Muscle of back (tissue), 13 donors: ENCODE measurements at places on chromosomes 6 and 20.

DNA sequence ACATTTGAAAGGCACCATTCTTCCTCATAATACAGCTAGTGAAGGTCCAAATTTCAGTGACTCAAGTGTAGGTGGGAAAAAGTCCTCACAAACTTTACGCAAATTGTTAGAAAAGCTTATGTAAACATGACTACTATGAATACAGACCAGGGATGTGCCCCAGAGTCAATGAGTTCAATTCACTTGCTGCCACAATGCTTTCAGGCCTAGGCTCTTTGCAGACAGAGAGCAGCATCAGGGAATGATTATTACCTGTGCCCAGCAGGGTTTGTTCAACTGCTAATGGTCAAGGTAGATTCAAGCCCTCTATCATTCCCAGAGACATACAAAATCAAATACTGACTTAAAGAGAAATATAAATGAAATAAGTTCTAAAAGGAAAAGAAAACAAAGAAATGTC is 84.0 kb downstream of the LAMA2 start:
- DNase-seq: no peak

- DNase-seq: peak; percentile 77
These were observed 291.1 kb downstream of the CLIC5 start for GRCh38 chr6:45724511-45724910.

DNA sequence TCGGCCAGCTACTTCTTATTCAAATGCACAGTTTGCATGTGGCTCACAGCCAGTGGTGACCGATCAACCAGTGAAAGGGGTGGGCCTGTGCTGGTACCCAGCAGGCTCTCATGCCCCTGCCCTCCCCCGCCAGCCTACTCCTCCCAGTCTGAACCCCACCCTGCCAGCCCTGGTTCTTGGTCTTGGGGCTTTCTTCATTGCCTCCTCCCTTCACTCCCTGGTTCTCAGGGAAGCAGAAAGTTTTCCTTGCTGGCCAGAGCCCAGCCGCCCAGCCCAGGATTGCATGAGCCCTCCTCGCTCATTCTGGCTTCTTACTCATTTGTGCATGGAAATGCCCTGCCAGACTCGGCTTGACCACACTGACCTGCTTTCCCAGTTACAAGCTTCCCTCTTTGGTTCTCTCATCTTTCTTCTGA is 40.8 kb downstream of the KCNK17 start:
- no peak for DNase-seq

DNA sequence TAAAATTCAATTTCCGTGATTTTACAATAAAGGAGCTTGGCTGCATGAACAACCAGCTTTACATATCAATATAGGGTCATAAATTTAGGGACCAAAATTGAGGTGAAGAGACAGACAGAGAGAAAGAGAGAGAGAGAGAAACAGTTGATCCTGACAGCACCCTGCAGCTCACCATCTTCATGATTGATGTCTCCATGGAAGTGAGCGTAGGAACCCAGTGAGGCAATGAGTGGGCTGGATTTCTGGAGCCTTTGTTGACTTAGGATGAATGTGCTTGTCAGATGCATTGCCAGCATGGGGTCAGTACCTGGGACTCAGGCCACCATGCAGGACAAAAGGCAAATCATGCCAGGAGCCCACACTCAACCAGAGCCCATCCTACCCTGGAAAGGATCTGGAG is 165.1 kb upstream of the SYNDIG1 start:
- DNase-seq: no peak

DNA sequence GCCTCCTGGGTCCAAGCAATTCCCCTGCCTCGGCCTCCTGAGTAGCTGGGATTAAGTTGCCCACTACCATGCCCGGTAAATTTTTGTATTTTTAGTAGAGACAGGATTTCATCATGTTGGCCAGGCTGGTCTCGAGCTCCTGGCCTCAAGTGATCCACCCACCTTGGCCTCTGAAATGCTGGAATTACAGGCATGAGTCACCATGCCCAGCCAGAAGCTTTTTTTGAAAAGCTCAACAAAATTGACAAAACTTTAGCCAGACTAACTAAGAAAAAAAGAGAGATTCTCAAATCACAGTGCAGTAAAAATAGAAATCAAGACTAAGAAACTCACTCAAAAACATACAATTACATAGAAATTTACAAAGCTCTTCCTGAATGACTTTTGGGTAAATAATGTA is 420.6 kb downstream of the COL12A1 start:
- DNase-seq: no peak

DNA sequence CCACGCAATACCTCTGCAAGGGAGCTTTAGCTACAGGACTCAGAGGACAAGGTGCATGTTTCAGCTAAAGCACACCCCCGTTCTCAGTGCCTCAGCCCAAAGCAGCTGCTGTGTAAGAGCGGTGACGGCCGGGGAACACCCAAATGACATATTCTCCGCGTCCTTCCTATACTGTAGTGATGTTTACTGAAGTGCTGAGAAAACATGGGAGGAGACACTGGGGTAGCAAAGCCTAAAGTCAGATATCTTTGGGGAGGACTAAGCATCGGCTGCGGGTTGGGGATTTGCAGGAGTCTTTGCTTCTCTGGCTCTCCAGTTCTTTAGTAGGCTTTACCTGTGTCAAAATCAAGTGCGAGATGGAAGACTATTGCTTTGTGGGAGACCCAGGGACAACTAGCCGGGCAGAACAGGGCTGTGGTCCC is 1.7 kb downstream of the SLC22A23 start:
- DNase-seq: no peak

DNA sequence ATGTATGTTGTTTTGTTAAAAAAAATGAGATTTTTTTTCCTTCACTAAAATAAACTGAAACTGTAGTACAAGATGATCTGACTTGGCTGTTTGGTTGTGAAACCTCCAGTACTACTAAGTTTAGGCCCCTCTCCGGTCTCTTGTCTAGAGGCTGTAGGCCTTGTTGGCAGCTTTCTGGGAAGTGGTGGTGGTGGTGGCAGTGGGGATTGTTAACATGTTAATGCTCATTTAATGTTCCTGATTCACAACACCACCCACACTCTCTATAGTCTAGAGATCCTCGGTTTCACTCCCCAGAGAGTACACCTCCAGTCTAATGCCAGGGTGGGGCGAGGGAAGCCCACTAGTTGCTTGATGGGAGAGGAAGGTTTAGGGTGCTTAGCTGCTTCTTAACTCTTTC is 24.1 kb downstream of the STK4 start:
- no peak for DNase-seq

- DNase-seq: no peak
These were observed 30.7 kb downstream of the PARD6B start for GRCh38 chr20:50762045-50762422.

- no peak for DNase-seq
These were observed 2.7 kb downstream of the KCNK16 start for GRCh38 chr6:39319621-39320362.

DNA sequence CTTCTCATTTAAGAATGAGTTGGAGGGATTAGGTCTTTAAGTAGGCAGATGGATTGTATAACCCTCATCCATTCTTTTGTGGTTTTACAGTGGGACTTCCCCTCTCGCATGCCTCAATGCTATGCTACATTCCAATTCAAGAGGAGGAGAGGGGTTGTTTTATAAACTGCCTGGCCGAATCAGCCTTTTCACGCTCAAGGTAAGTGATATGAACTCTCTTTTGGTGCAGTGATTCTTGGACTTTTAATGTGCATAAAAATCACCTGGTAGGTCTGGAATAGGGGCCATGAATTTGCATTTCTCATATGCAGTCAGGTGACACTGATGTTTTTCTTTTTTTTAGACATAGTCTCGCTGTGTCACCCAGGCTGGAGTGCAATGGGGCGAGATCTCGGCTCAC is 10.8 kb downstream of the ASXL1 start:
- DNase-seq: no peak

- no peak for DNase-seq
These were observed 3.3 kb upstream of the TFAP2C start for GRCh38 chr20:56625837-56626236.

DNA sequence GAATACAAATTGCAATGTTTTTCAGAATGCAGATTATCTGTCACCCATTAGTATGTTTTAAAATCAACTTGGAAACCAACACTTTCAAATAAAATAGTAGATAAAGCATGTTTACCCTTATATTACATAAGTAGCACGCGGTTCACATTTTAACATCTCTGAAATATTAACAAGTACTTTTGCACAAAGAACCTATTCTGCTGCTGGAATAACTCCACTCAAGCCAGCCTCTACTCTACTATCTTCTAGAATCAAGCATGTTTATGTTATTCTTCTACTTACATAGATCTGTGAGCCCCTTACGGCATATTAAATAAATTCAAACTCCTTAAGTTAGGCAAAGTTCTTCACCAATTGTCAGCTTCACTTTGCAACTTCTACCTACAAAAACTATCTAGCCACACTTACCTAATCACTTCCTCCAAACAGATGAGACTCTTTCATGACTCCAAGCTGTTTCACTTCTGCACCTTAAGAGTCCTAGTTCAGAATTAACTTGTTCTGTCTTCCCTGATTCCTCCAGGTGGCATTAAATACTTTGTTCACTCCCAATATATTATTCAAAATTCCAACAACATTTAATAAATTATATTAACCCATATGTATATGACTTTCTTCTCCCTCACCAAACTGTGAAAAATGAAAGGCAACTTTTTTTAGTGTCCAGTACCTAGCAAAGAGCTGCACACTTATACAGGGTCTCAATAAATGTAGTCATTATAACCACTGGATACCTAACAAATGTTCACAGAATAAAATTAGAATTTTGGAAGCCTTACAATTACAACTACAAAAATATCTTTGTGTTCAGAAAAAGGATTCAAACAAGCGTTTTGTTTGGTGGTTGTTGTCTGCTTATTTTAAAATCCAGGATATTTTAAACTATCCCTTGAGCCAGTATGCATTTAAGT is 12.1 kb downstream of the CEP85L start:
- no peak for DNase-seq

DNA sequence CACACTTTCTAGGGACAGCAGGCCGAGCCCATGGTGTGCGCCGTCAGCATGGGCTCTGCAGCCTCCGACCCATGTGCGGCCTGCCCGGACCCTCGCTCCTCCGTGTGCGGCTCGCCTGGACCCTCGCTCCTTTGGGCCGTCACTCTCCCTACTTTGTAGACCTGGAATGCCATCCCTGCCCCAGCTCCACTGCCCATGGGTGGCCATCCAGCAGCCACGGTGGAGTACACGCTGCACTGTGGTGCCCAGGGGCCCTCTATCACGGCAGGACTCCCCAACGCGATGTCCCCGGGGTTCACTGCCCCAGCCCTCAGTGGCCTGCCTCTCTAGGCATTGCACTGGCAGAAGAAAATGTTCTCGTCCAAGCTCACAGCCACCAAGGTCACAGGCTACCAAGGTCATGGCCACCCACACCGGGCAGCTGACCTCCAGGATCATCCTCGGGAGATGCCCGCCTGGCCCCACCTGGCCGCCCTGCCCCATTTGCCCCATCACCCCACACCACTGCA is 24.1 kb upstream of the MRGBP start:
- no peak for DNase-seq

DNA sequence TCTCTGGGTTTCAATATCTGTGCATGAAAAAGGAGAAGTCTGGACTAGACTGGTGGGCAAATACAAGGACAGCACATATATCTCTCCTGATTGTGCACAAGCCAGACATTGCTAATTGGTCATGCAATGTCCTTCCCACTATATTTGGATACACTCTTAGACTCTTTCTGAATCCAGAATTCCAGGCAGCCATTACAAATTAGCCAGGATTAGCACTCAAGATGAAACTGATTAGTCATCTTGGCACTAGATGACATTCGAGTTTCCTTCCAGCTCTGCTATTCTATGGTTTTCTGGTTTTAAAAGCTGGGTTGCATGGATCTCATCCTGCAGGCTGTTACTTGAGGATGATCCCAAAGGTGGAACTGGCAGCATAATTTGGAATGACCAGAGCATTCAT is 73.2 kb downstream of the SCP2D1 start:
- DNase-seq: no peak

GRCh38 chr6:168518867-168519266 is 77.9 kb downstream of the SMOC2 start:
- DNase-seq: no peak

GRCh38 chr20:31908424-31908823 is 38.0 kb downstream of the TTLL9 start:
- no peak for DNase-seq

GRCh38 chr20:22802296-22802695 is 217.9 kb upstream of the FOXA2 start:
- no peak for DNase-seq

- DNase-seq: no peak
These were observed 575.2 kb upstream of the JAG1 start for GRCh38 chr20:11248687-11249638.

- DNase-seq: no peak
These were observed 17.1 kb upstream of the C20orf144 start for GRCh38 chr20:33645072-33645358.

GRCh38 chr6:168299541-168300511 is 19.8 kb downstream of the DACT2 start:
- DNase-seq: no peak

GRCh38 chr20:38198238-38198861 is 33.3 kb upstream of the TGM2 start:
- no peak for DNase-seq

DNA sequence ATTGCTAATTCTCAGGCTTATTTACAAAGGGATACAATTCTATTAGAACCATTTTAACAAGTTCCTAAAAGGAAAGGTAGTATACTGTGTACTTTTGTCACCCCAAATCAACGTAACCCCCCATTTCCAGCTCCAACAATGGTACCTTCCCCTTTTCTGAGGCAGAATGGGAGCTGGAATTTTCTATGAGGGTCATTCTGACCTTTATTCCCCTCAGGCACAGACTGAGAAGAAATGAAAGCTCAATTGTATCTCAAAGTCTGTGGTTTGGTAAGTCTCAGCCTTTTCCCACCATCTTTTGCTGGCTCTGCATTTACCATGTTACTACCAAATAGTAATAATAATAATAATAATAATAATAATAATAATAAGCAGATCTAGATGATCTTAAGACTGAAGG is 571.0 kb downstream of the RNF144B start:
- DNase-seq: no peak

DNA sequence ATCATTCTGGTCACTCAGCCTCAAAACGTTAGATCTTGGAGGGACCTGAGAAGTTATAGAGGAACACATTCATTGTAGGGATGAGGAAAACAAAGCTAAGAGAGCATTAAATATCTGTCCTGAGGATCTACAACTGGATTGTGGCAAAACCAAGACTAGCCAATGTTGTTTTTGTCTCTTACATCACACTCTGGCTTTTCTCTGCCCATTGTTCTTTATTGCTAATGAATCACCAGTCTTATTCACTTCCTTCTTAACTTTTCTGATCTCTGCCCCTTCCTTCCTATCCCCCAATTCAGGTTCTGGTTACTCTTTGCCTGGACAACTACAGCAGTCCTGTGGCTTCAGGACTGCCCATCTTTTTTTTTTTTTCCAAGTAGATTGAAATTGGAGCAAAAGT is 57.0 kb upstream of the PREP start:
- DNase-seq: no peak

GRCh38 chr6:91730710-91731109 is 1143.8 kb upstream of the MAP3K7 start:
- no peak for DNase-seq
